AG20443 (cell line): ENCODE measurements at places on chromosomes 7 and 10.
A peak's percentile ranks its signal among the peaks of the same experiment; 100 is the strongest.

DNA sequence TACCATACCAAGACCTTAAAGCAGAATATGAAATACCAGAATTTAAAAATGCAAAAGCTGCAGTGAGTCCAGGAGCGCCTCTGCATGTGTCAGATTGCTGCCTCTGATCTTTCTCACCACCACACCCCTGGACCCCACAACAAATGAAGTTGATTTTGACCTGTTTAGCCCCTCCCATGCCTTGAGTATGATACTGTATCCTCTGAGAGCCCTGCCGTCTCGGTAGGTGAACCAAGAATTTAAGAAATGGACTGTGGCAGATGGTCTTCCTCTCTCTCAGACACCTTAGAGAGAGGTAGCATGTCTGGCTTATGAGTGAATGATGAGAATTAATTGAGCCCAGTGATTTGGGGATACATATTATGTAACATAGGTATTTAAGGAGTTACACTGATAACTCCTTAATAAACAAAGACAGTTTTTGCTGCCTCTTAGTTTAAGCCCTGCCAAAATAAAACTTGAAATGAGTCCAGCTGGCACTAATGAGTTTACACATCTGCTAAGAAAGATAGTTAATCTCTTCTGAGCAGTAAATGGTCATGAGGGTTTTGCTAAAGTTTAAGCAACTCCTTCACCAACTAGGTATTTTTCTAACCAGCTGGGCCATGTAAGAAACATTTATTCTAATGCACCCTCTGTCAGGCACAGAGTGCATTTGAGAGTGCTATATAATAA lies 4.5 kb upstream of the TFPI2 start:
- DNase-seq: no peak

DNA sequence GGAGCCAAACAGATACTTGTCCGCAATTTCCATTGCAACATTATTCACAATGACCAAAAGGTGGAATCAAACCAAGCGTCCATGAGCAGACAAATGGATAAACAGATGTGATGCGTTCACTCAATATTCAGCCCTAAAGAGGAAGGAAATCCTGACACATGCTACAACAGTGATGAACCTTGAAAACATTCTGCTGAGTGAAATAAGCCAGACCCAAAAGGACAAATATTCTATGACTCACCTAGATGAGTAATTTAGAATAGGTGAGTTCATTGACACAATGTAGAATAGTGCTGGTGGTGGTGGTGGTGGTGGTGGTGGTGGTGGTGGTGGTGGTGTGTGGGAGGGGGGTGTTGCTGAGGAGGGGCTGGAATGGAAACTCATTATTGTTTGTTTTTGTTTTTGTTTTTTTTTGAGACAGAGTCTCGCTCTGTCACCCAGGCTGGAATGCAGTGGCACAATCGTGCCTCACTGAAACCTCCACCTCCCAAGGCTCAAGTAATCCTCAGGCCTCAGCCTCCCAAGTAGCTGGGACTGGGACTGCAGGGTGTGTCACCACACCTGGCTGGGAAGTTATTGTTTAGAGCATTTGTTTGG lies 28.6 kb downstream of the SMKR1 start:
- peak; percentile 33 for DNase-seq

DNA sequence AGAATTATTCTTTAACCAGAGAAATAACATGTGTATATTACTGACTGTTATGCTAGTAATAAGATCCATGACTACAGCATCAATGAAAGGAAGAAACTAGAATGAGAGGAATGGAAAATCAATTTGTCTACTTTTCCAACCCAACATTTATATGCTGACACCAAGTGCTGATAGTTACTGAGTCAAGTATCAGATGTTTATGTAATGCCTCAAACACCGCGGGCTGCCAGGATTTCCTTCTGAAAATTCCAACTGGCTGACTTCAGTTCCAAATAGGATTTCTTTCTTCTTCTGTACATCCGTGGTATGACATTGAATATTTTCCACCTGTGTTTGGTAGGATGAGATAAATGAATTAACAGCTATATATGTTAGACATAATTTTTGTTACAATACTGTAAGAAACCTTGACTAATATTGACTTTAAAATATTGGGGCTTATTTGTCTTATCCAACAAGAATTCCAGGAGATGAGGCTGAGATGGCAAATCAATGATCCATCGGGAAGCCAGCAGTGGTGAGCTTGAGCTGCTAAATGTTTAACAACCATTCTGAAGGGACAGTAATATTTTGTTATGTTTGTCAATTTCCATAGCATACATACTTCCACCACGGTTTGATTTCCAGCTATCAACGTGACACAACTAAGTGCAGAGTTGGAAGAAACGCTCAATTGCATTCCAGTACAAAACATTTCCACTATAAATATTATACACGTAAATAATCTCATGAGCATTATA lies 435.2 kb upstream of the AUTS2 start:
- DNase-seq: peak; percentile 16

DNA sequence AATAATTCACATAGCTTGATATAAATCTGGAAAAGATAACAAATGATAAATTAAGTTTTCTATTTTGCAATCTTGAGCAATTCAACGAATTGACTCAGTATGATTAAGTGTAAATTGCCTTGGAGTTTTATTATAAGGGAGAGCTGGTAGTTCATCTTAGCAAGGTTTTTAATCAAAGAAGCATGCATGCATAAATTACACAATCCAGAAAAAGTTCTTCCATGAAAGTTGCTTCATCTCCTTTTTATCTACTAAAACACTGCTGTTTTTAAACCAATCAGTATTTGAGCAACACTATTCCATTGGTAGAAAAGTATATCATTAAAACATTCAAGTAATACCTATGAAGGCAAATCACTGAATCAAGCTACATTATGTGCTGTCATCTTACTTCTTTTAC lies 47.6 kb downstream of the POT1 start:
- DNase-seq: no peak

DNA sequence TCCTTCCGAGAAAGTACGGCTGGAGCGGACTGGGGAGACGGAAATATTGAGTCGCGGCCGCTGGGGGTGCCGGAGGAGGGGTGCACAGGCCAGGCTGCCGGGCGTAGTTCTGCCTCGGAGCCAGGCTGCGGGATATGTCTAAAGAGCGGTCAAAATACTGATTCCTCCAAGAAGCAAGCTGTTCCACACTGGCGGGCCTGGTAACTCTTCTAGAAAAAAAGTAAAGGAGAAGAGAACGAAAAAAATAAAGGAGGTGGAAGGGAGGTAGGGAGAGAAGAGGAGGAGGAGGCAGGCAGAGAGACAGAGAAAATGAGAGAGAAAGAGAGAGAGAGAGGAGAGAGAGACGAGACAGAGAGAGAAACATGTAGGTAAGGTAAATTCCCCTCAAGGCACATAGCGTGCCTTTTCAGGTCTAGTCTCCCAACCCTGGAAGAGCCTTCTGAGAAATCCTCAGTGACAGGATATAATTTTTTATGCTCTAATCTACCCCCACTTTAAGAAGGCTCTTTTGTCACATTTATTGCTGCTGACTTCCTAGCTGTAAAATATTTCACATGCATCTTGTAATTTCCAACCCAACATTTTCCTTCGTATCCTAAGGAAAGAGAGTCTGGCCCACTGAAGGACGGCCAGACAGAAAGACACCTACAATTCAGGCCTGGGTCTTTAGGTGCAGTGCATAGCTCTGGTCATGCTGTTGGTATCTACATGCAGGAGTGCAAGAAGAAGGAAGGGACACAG lies 5.7 kb downstream of the DLX5 start:
- DNase-seq: no peak

- DNase-seq: no peak
Observed at GRCh38 chr7:111955616-111956015, 250.6 kb downstream of the DOCK4 start.

- no peak for DNase-seq
Observed at GRCh38 chr7:5546626-5547025, 123.0 kb upstream of the TNRC18 start.

DNA sequence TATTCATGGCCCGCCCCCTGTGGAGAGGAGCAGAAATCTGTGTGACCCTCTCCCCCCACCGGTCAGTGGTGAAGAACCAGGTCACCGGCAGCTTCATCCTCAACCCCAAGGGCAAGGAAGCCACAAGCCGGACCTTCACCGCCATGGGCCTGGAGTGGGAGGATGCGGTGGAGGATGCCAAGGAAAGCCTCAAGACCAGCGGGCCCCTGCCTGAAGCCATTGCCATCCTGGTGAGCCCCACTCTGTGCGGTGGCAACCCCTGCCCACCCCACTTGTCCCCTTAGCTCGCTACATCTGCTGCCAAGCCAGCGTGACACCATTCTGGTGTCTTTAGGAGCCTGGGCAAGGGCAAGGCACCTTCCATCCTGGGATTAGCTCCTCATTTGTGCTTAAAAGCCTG lies 35.4 kb downstream of the TBATA start:
- no peak for DNase-seq

DNA sequence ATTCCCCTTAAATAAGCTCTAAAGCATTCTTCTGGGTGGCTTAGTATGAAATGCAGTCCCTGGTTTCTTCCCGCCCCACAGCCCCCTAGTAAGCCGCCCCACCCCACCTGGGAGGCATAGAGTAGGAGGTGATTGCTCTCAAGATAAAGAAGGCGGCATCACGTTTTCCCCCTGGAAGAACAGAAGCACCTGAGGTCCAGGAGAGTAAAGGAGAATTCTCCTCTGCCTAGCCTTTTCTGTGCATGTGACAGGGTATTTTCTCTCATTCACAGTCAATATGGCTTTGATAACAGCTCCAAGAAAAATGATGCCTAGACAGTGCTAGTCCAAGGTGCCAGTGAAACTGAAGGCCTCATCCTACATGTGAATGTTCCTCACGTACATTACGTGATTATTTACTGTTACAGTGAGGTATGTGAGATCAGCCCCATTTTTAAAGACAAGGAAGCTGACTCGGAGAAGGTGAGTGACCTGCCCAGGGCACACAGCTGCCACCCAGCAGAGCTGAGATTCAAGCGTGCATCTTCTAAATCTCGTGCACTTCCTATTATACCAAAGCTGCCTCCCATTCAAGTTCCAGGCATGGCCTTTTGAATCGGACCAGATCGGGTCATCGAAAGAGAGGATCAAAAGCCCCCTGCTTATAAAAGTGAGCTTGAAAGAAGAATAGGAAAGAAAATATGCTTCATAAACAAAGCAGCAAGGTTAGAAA lies 59.4 kb downstream of the FAM171A1 start:
- DNase-seq: no peak

DNA sequence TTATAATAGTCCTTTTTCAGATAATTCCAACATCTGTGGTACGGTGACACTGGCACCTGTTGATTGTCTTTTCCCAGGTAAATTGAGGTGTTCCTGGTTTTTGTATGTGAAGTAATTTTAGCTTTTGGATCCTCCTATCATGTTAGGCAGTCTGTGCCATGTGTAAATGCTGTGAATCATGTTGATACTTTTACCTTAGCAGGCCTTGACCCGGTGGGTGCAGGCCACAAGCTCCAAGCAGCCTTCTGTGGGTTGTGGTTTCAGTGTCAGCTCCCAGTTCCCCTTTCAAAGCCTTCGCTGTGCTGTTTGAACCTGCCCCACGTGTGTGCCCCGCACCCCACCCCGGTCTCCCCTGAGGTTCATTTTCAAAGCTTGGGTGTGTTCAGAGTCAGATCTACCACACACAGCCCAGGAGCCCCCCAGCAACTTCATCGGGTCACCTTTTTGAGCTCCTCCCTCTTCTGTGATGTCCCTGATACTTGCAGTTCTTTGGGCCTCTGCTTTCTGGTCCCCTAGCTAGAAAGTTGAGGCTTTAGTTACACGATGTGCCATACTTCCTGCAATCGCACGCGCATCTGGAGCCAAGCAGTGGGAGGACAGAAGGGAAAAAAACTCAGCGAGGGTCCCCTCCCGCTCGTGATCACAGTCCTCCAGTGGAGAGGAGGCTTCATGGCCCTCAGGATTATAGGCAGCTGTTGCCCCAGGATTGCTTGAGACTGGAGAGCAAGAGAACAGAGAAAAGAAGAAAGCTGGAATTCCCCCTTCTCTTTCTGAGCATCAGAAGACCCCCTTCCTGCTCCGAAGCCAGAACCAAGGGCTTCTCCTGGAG lies 8.7 kb upstream of the BHLHA15 start:
- no peak for DNase-seq

GRCh38 chr7:82443036-82443546 lies 486 bp downstream of the CACNA2D1 start:
- DNase-seq: peak; percentile 82

DNA sequence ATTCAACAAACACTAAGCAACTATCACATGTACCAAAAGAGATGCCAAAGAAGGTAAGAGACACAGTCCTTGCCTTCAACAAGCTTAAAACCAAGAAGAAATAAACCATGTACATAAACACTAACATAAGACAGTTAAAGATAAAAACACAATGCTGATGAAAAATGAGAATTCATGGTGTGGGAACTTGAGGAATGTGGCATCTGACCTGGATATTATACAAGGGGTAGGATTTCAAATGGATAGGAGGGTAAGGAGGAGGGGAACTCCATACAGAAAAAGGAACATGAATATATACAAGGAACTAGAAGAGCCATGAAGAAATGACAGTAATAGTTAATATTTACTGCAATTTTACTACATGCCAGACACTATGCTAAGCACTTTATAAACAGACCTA lies 11.0 kb downstream of the HIBADH start:
- DNase-seq: no peak
